Cerebellum (tissue), 4 donors: ENCODE measurements at places on chromosomes 3 and 15. TPM values are rescaled to one million over a fixed set of nuclear protein-coding genes. Genes with fewer than 3 reads are reported as not detected.

GRCh38 chr3:196712514-196713413, 587 bp downstream of the PIGX start:
- DNase-seq = peak; percentile 80

DNA sequence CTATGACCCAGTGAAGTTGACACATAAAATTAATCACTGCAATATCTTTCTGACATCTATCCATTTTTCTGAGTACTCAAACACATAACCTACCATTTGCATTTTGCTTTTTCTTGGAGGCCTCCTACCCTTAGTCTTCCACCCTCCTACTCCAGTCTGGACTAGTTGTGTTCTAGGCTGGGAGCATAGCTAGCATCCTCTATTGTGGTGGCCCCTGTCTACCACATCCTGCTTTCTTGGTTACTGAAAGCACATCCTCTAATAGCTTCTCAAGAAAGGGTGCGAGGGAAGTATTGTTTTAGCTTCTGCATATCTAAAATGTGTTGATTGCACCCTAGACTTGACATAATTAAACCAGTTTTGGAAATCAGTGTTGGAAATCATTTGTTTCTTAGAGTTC, 176.5 kb downstream of the THSD4 start:
- DNase-seq = no peak

CTXN2 gene
- total RNA-seq = 1.00 TPM

- no peak for DNase-seq
Observed at GRCh38 chr3:38084334-38085310, 45.6 kb downstream of the DLEC1 start.

DNA sequence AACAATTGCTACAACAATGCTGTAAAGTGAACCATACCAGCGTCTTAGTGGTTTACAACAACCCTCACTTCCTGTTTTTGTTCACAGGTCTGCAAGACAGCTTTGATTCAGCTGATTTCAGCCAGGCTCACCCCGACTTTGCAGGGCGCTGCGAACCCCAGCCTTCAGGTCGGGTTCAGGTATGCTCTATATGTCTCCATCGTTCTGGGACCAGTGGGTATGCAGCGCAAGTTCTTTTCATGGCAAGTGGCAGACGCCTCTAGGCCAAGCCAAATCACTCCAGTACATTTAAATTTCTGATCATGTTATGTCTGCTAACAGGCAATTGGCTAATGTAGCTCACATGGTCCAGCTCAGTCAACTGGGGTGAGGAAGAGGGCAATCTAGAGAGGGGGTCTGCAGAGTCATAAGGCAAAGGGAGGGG, 52.4 kb upstream of the RGMA start:
- no peak for DNase-seq

GRCh38 chr3:109178708-109179107, 42.2 kb downstream of the C3orf85 start:
- DNase-seq = no peak

DNA sequence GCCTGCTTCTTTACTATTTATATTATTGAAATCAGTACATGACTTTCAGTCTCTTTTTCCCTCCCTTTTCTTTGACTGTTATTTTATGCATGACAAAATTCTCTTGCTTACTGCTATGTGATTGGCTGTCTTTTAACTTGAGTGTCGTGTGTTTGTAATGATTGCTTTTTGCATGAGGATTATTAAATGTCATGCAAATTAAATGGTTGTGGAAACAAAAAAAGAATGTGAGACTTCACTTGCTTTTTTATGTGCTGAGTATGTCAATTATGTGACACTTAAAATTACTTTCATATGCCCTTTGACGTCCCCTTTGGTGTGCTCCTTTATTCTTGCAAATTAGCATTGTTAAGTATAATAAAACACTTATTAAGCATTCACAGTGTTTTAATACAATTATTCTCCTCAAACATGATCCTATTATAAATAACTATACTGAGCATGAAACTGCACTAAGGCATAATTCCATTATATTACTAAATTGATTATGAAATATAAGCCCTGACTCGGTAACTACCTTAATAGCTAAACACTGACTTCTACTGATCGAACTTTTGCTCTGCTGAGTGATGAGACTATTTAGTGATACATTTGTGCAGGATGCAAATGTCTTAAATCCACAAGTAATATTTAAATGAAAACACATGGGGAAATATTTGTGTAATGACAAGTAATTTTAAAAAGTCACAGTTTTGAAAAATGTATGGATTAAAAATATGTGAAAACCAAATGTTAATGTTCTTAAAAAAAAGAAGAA, 401.7 kb downstream of the NLGN1 start:
- no peak for DNase-seq

GRCh38 chr15:68812069-68812468, 8.6 kb downstream of the ANP32A start:
- DNase-seq = no peak

- DNase-seq = no peak
Observed at GRCh38 chr3:177367788-177368187, 170.5 kb upstream of the TBL1XR1 start.

DNA sequence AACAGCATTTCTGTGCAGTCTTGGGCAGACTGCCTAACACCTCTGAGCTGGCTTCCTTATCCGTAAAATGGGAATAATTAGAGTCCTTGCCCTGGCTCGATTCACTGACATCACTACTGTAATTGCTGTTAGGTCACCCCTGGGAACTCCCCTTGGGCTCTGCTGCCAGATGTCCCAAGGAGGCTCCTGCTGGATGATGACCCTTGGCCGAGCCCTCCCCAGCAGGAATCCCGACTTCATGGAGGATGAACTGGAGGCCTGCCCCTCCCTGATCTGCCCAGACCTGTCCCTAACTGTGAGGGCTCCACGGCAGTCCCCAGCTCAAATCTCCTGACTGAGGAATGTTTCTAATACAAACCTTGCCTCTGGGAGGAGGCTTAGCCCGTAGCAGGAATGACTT, 18.0 kb downstream of the ESYT3 start:
- DNase-seq = no peak

DNA sequence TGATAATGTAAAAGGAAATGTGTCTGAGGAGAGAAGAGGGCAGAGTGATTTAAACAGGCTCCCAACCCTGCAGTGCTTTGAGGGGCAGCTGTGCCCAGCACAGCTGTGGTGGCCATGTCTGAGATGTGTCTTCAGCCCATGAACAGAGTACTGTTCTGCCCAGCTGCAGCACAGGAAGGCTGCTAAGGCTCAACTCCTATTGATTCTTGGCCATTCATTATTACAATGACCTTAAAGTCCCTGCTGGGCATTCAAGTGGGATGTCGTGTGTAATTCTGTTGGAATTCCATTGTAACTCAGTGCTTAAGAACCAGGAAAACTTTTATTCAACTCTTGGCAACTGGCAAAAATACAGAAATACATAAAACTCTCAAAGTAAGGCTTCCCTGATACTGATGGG, 229.3 kb downstream of the MCTP2 start:
- no peak for DNase-seq

DNA sequence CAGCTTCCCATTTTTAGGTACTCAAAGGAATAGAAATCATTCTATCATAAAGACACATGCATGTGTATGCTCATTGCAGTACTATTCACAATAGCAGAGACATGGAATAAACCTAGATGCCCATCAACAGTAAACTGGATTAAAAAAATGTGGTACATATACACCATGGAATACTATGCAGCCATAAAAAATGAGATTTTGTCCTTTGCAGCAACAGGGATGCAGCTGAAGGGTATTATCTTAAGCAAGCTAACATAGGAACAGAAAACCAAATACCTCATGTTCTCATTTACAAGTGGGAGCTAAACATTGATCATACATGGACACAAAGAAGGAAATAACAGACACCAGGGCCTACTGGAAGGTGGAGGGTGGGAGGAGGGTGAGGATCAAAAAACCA, 33.1 kb upstream of the COL6A5 start:
- no peak for DNase-seq

KLHL40 gene
- total RNA-seq = 0.09 TPM

LMCD1 gene
- 3.4 TPM for total RNA-seq

DNA sequence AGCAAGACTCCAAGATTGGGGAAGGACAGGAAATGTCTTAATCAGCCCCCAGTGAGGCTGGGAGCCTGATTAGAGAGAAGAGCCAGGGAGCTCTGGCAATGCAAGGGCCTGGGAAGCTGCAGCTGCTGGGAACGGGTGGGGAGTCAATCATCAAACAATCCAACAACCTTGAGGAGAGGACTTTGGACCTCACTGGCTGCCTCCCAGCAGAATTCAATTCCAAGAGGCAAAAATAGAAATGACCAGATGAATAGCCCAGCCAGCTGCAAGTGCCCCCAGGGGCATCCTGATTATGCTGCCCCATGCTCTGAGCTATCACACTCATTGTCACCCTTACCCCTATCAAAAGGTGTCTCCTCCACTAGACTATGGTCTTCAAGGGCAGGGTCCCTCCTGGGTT, 6.1 kb upstream of the HOMER2 start:
- no peak for DNase-seq

GRK7 gene
- 0.09 TPM for total RNA-seq

- DNase-seq = no peak
Observed at GRCh38 chr3:140842984-140843649, 98.5 kb upstream of the SLC25A36 start.

- DNase-seq = no peak
Observed at GRCh38 chr3:61666615-61667330, 105.4 kb downstream of the PTPRG start.

DNA sequence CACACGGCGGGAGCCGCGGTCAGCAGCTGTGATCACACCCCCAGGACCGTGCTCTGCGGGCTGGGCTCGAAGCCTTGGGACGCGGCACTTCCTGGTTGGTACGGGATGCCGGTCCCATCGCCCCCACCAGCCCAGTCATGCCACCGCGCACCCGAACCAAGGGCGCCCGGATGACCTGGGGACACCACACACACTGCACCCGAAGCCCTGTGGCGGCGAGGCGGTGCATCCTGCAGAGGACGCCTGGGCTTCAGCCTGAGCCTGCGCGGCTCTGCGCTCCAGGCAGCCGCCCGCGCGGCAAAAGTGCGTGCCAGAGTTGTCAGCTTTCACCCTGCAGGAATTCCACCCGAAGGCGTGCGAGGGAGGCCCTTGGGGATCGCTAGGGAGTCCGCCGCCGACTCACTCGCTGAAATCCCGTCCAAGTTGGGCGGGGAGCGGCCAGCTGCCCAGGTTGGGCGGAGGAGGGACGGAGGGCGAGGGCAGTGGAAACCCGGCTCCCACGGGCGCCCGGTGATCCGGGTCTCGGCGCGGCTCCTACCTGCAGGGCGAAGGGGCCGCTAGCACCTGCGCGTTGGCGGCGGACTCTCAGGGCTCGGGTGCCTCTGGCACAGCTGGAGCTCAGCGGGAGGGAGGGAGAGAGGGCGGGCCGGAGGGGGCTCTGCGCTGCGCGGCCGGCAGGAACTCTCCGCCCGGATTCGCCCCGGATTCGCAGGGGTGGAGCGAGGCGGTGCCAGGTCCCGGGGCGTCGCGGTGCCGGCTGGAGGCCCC, at the start of gene PLD1:
Gene PLD1 (minus strand): TSS at position 623 of the 768 bp plus-strand sequence. CDS start 72,432 bp downstream, outside the sequence.
- DNase-seq = no peak

PLSCR2 gene
- not detected for total RNA-seq

CNTN4 gene
- 57.6 TPM for total RNA-seq

GRCh38 chr3:143971359-143972154, at the start of gene DIPK2A:
Gene DIPK2A (plus strand): TSS chr3:143971823. CDS start chr3:143972333, 510 bp downstream.
- DNase-seq = peak; percentile 92

CCR3 gene
- total RNA-seq = not detected

CYP1A2 gene
- total RNA-seq = not detected

DNA sequence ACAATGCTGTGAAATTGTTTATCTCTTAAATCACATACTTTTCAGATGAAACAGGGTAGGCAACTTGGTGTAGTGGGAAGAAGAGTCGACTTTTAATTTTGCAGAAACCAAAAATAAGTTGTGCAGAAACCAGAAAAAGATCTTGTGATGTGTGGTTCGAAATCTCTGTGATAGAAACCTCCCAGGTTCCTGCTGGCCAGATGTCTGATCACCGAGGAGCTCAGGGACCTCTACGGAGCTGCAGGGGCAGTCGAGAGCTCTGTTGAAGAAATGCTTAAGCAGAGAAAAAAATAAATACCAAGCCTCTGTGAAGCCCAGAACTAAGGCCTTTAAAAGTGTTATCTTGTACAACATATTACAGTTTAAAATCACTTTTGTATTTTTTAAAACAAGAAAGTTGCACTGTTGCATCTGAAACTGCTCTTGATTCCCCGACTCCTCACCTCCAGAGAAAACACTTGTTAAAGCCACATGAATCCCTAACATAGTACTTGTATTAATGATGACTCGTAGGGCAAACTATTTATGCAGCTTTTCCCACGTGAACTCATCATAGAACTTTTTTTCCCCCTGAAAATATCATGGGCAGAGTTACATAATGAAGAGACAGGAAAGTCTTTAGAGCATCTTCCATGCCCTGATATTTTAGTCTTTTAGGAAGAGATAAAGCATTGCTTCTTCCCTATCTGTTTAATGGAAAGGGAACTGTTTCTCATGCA, 51.3 kb downstream of the CCK start:
- DNase-seq = no peak

- DNase-seq = peak; percentile 80
Observed at GRCh38 chr15:40069178-40070165, 30.5 kb upstream of the SRP14 start.

SLC22A14 gene
- total RNA-seq = 0.82 TPM

RGMA gene
- 26.3 TPM for total RNA-seq
